ENCODE measurements at places on chromosomes 7 and 10.

GRCh38 chr10:102777711-102778453 lies 34.1 kb downstream of the WBP1L start:
- DNase-seq = no peak

GRCh38 chr10:116721547-116722392 lies 20.6 kb downstream of the HSPA12A start:
- no peak for DNase-seq

GRCh38 chr7:76330261-76330660 lies 27.8 kb downstream of the HSPB1 start:
- DNase-seq = no peak

GRCh38 chr7:100863406-100863950 lies 3.7 kb upstream of the TRIP6 start:
- no peak for DNase-seq

- no peak for DNase-seq
Observed at GRCh38 chr7:50411332-50411731, 38.8 kb downstream of the FIGNL1 start.

GRCh38 chr10:96577069-96577468 lies 9.7 kb downstream of the TM9SF3 start:
- no peak for DNase-seq
